ENCODE measurements at places on chromosomes 6 and 20. TPM values are rescaled to one million over a fixed set of nuclear protein-coding genes. Genes with fewer than 3 reads are reported as not detected.
A peak's percentile ranks its signal among the peaks of the same experiment; 100 is the strongest.

DNA sequence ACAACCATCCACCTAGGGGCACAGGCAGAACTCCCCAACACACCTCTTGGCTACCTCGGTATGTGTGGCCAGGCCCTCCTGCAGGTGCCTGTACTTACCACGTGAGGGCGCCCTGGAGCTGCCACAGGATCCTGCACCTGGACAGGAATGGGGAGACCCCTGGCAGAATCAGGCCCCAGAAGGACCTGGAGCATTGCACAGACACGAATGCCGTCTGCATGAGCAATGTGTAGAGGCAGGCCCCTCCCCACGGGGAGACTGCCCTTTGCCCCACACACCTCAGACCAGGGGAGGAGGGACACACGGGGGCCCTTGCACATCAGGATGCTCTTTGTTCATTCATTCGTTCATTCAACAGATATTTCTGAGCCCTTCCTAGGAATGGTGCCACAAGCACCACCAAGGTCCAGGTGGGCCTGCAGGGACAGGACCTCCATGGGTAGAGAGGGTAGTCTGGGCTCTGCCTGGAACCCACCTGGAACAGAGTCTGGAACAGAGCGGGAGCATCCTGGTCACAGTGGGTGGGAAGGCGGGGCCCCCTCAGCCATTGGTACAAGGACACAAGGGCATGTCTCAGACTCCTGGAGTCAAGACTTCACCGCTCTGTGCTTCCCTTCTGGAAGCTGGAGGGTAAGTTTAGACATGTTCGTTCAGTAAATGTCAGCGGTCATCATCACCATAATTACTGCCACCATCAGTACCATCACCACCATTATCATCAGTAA, 32.3 kb downstream of the YTHDF1 start:
- DNase-seq: no peak
- no peaks in the 10 kb centered on the region for H3K4me1 ChIP-seq
- H3K27me3 ChIP-seq: peaks cover 6% of the 10 kb centered on the region
- H3K36me3 ChIP-seq: no peaks in the 10 kb centered on the region

DNA sequence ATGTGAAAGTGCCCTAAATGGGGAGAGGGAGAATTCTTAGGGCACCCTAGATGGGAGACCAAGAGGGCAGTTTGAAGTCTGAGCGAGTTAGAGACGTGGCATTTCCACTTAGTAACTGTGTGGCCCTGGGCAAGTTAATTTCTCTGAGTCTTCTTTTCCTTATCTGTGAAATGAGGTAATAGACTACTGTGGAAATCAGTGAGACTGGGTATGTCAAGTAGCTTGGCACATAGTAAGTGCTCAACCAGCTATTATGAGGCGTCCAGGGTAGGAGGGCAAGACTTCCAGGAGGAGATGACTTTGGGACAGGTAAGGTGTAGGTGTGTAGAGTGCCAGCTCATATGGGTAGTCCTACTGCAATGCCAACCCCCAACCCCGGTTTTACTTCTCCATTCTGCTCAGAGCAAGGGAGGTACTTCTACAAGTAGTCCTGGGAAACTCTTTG, 770 bp downstream of the KIF3B start:
- DNase-seq: no peak
- no peaks in the 10 kb centered on the region for H3K4me1 ChIP-seq
- no peaks in the 10 kb centered on the region for H3K27me3 ChIP-seq
- H3K36me3 ChIP-seq: no peaks in the 10 kb centered on the region
- peak overlapping the region; percentile 40 for H3K27ac ChIP-seq

The SNAP91 gene
- total RNA-seq: 0.42 TPM

The GRIK2 gene
- 16.2 TPM for total RNA-seq

The MMP24OS gene
- 41.2 TPM for total RNA-seq

The CARMIL1 gene
- total RNA-seq: 43.5 TPM

GRCh38 chr6:89022798-89023197, 57.8 kb upstream of the PNRC1 start:
- H3K4me3 ChIP-seq: no peak overlapping the region
- peaks cover 5% of the 10 kb centered on the region for H3K4me1 ChIP-seq
- H3K36me3 ChIP-seq: no peaks in the 10 kb centered on the region
- H3K27me3 ChIP-seq: no peaks in the 10 kb centered on the region
- H3K27ac ChIP-seq: no peak overlapping the region
- no peak for DNase-seq

DNA sequence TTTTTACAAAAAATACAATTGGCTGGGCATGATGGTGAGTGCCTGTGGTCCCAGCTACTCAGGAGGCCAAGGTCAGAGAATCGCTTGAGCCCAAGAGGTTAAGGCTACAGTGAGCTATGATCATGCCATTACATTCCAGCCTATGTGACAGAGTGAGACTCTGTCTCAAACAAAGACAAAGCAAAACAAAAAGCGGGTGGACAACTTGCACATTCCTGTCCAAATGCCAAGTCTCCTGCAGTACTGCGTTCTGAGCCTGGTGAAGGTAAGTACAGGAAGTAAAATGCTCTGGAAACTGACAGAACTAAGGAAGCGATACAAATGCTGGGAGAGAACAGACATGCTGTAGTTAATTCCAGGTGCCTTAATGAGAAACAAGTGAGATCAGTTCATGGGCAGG, 20.4 kb upstream of the TMEM242 start:
- H3K4me3 ChIP-seq: no peak overlapping the region
- no peaks in the 10 kb centered on the region for H3K4me1 ChIP-seq
- no peaks in the 10 kb centered on the region for H3K27me3 ChIP-seq
- H3K27ac ChIP-seq: no peak overlapping the region
- H3K36me3 ChIP-seq: no peaks in the 10 kb centered on the region

- no peaks in the 10 kb centered on the region for H3K4me1 ChIP-seq
- H3K36me3 ChIP-seq: no peaks in the 10 kb centered on the region
- no peaks in the 10 kb centered on the region for H3K27me3 ChIP-seq
- no peak overlapping the region for H3K4me3 ChIP-seq
- no peak overlapping the region for H3K27ac ChIP-seq
Observed at GRCh38 chr6:90068703-90069523, 174.6 kb downstream of the GJA10 start.

All from tibial nerve (tissue), 4 donors.